ENCODE measurements at places on chromosomes 1 and 21.
A peak's percentile ranks its signal among the peaks of the same experiment; 100 is the strongest.

DNA sequence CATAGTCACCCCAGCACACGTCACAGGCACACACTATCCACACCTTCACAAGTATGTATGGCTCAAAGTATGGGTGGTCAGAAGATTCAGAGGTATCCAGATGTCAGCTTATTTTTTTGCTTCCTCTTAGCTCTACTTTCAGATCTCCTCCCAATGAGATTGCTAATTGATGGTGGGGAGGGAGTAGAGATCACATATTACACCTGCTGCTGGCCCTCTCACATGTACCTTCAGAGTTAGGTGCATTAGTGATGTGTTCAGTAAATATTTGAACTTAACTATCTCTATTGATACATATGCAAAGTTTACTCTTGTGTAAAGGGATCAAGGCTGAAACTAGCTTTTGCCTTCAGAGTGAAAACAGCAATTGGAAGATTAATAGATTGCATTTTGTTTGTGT, 262.6 kb downstream of the PCP4 start:
- DNase-seq: no peak

- DNase-seq: no peak
Measured at GRCh38 chr1:108551137-108551862, 8.6 kb upstream of the EEIG2 start.

- DNase-seq: peak; percentile 66
Measured at GRCh38 chr1:219385787-219386427, 212.2 kb downstream of the LYPLAL1 start.

DNA sequence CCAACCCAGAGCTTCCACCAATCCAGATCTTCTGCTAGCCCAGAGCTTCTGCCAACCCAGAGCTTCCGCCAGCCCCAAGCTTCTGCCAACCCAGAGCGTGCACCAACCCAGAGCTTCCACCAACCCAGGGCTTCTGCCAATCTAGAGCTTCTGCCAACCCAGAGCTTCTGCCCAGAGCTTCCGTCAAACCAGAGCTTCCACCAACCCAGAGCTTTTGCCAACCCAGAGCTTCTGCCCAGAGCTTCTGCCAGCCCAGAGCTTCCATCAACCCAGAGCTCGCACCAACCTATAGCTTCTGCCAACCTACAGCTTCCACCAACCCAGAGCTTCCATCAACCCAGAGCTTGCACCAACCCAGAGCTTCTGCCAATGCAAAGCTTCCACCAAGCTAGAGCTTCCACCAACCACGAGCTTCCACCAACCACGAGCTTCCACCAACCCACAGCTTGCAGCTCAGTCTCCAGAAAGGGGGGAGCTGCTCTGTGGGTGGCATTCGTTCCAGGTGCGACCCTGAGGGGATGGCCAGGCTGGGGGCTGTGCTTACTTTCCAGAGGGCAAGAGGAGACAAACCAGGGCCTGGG, 23.8 kb downstream of the CRYAA start:
- no peak for DNase-seq

GRCh38 chr1:203441766-203442165, 33.8 kb upstream of the PRELP start:
- no peak for DNase-seq

- no peak for DNase-seq
Measured at GRCh38 chr1:115524236-115524635, 117.5 kb upstream of the VANGL1 start.
